Adrenal gland (tissue), 19 donors: ENCODE measurements at places on chromosomes 11 and 22. TPM values are rescaled to one million over a fixed set of nuclear protein-coding genes. Genes with fewer than 3 reads are reported as not detected.

DNA sequence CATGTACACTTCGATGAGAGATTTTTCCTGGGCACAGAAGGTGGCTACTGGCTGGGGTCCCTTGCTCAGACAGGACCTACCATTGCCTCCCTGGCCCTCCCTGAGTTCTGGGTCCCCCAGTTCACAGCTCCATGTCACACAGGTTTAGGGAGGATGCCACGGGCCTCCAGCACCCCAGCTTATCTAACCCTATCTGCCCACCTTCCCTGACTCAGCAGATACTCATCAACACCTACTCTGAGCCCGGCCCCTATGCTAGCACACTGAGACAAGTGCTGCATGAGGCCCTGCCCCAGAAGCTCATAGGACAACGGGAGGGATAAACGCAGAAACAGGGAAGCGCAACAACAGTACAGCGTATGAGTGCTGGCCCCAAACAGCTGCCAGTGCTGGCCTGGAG is 9.6 kb downstream of the NAGA start:
- H3K4me3 ChIP-seq: no peak overlapping the region
- H3K27ac ChIP-seq: no peak overlapping the region

DNA sequence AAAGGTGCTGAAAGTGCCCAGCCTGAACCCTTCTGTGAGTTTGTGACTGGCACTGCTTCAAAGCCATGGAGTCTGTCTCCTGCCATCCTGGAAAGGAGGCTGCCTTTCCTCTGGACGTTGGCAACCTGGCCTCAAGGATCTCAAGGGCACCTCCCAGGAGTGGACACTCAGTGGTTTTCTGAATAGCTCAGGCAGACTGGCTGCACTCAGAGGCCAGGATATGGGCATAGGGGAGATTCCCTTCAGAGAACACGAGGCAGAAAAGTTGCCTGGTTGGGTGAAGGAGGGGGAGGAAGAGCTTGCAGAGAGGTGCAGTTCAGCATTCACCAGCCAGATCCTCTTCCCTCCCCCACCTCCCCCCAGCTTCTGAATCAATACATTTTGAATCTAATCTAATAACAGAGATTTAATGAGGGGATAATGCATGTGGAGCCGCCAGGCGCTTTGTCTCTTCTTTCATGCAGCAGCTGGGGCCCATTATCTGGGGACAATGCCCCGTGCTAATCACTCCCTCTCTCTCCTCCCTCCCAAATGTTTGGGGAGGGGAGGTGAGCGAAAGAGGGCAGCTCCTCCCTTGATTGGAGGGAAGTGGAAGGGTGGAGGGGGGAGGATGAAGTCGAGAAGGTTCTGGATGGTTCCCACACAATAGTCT is 17.7 kb downstream of the HTR3A start:
- DNase-seq: no peak
- no peak overlapping the region for H3K4me3 ChIP-seq
- H3K27me3 ChIP-seq: no peaks in the 10 kb centered on the region
- no peak overlapping the region for H3K27ac ChIP-seq

- no peak for DNase-seq
- no peak overlapping the region for H3K27ac ChIP-seq
- no peaks in the 10 kb centered on the region for H3K27me3 ChIP-seq
These were observed 564.2 kb upstream of the KIRREL3 start for GRCh38 chr11:127564810-127565209.

GRCh38 chr11:64546600-64546999 is 44.4 kb upstream of the SLC22A12 start:
- no peaks in the 10 kb centered on the region for H3K4me1 ChIP-seq
- H3K36me3 ChIP-seq: no peaks in the 10 kb centered on the region
- peak; percentile 50 for DNase-seq

DNA sequence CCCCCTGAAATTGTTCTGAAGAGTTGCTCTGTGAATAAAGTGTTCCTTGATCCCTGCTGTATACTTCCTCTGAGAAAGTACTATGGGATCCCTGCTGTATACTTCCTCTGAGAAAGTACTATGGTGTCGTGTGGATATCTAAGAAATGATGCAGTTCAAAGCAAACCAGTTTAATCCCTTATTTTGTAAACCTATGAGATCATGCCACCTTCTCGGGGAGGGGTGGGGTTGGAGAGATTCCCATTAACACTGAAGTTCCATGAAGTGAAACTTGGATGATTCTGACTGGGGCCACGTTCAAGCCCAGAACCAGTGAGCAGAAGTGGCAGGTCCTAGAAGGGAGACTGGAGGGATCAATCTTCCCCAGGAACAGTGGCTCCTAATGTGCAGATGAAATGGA is 13.0 kb upstream of the TP53AIP1 start:
- no peak overlapping the region for H3K4me3 ChIP-seq
- H3K36me3 ChIP-seq: no peaks in the 10 kb centered on the region
- H3K27ac ChIP-seq: no peak overlapping the region
- no peaks in the 10 kb centered on the region for H3K27me3 ChIP-seq

- peaks cover 87% of the 10 kb centered on the region for H3K4me1 ChIP-seq
- peak overlapping the region; percentile 95 for H3K27ac ChIP-seq
- no peak for DNase-seq
- no peaks in the 10 kb centered on the region for H3K36me3 ChIP-seq
- H3K27me3 ChIP-seq: no peaks in the 10 kb centered on the region
- peak overlapping the region; percentile 99 for H3K4me3 ChIP-seq
These were observed 4.9 kb downstream of the PLXNB2 start for GRCh38 chr22:50302564-50302963.

GRCh38 chr11:1727861-1728260 is 22.5 kb downstream of the IFITM10 start:
- peaks cover 23% of the 10 kb centered on the region for H3K27me3 ChIP-seq
- DNase-seq: no peak
- H3K4me3 ChIP-seq: no peak overlapping the region
- H3K36me3 ChIP-seq: no peaks in the 10 kb centered on the region

GRCh38 chr11:79396001-79396400 is 44.8 kb downstream of the TENM4 start:
- H3K4me3 ChIP-seq: no peak overlapping the region
- DNase-seq: no peak
- no peaks in the 10 kb centered on the region for H3K27me3 ChIP-seq

GRCh38 chr11:62459080-62459479 is 40.2 kb downstream of the SCGB1A1 start:
- H3K4me3 ChIP-seq: no peak overlapping the region
- H3K4me1 ChIP-seq: no peaks in the 10 kb centered on the region
- no peak overlapping the region for H3K27ac ChIP-seq
- H3K27me3 ChIP-seq: no peaks in the 10 kb centered on the region
- no peak for DNase-seq

GRCh38 chr11:34168642-34169420 is 63.4 kb downstream of the NAT10 start:
- H3K27me3 ChIP-seq: no peaks in the 10 kb centered on the region
- H3K4me3 ChIP-seq: no peak overlapping the region
- no peak overlapping the region for H3K27ac ChIP-seq
- H3K36me3 ChIP-seq: peaks cover 5% of the 10 kb centered on the region
- no peak for DNase-seq
- peaks cover under 1% of the 10 kb centered on the region for H3K4me1 ChIP-seq

GRCh38 chr22:29172216-29172615 is 33.5 kb upstream of the EMID1 start:
- no peak overlapping the region for H3K4me3 ChIP-seq
- DNase-seq: no peak
- H3K4me1 ChIP-seq: no peaks in the 10 kb centered on the region
- H3K27me3 ChIP-seq: no peaks in the 10 kb centered on the region
- no peaks in the 10 kb centered on the region for H3K36me3 ChIP-seq
- H3K27ac ChIP-seq: no peak overlapping the region

DNA sequence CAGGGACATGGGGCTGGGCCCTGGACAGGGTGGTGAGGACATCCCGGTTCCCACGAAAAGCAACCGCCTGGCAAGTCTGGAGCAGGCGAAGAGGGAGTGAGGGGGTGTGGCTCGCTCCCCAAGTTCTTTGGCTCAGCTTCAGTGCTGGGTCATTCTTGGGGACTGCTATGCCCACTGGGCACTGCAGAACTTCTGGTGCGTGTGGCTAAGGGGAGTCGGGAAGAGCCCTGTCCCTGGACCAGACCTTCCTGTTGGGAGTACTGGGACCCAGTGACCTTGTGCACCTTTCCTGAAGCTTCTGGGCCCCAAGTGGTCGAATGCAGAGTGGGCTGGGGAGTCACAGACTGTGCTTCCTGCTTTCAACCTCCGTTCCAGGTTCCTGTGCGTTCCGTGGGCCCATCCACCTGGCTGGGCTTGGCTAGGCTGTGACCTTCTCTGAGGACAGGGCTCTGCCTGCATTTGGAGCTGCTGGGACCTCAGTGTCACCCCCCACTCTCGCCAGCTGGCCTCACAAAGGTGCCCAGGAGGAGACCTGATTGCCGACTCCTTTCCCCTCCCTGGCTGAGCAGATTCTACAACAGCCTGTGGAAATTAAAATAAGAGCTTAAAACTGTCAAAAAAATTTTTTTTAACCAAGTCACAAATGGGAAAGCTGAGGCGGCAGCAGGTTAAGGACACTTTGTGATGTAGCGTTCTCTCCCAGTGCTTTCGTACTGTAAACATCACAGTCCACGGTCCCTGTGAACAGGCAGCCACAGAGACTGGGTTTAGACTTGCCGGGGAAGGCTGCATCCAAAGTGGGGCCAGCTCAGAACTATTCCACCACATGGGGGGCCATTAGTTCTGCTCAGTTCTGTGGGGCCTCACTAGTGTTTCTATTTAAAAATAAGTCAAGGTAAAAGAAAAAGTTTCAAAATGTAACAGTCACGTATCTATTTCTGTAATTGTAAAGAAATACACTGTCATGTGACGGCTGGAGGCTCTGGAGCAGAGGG is 63.8 kb upstream of the WNT7B start:
- DNase-seq: peak; percentile 43
- no peaks in the 10 kb centered on the region for H3K27me3 ChIP-seq
- no peak overlapping the region for H3K4me3 ChIP-seq
- H3K36me3 ChIP-seq: no peaks in the 10 kb centered on the region
- peaks cover 15% of the 10 kb centered on the region for H3K4me1 ChIP-seq

DNA sequence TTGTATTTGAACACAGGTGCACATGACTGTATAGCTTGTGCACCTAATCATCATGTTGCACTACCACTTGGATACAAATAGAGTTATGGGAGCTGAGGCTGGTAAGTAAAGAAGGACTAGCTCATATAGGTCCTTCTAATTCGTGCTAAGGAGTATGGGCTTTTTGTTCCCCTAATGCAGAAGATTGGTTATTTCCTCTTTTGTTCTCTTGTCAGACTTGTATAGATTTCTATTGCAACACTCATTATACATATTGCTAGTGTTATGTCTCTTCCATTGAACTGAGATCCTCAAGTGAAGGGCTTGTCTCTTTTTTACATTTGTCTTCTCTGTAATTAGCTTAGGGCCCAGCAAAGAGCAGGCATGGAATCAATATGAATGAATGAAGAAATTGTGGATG is 54.1 kb upstream of the ARHGAP20 start:
- no peaks in the 10 kb centered on the region for H3K27me3 ChIP-seq
- no peak overlapping the region for H3K27ac ChIP-seq
- H3K36me3 ChIP-seq: no peaks in the 10 kb centered on the region
- DNase-seq: no peak

DNA sequence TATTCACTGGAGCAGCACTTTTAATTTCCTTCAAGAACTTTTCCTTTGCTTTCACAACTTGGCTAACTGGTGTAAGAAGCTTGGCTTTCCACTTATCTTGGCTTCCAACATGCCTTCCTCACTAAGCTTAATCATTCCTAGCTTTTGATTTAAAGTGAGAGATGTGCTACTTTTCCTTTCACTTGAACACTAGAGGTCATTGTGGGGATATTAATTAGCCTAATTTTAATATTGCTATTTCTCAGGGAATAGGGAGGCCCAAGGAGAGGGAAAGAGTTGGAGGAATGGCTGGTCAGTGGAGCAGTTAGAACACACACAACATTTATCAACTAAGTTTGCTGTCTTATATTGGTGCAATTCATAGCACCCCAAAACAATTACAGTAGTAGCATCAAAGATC is 24.6 kb upstream of the CCDC90B start:
- H3K4me1 ChIP-seq: no peaks in the 10 kb centered on the region
- no peak for DNase-seq
- no peak overlapping the region for H3K4me3 ChIP-seq

DNA sequence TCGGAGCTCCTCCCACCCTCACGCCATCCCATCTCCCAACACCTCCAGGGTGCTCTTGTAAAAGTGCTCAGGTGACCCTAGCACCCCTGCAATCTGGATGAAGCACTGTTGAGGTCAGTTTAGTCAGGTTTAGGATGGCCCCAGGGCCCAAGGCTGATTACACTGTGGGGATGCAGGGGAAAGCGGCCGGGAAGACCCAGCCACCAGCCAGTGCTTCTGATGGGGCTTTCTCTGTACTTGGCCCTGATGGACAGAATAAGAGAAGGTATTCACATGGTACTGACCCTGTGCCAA is 28.7 kb downstream of the TPBGL start:
- peaks cover 9% of the 10 kb centered on the region for H3K36me3 ChIP-seq
- no peak overlapping the region for H3K4me3 ChIP-seq
- H3K4me1 ChIP-seq: no peaks in the 10 kb centered on the region
- no peak for DNase-seq
- no peak overlapping the region for H3K27ac ChIP-seq

The OR5T3 gene
- total RNA-seq: not detected

The MPST gene
- total RNA-seq: 57.3 TPM

The PSMC3 gene
- total RNA-seq: 149 TPM

The CSF2RB gene
- 6.2 TPM for total RNA-seq

The POTEH gene
- not detected for total RNA-seq

The OTOG gene
- total RNA-seq: not detected

The BACE1-AS gene
- 10.4 TPM for total RNA-seq
